ENCODE measurements at places on chromosomes 5 and 9.

GRCh38 chr5:122673343-122673742, 101.5 kb upstream of the SNX2 start:
- DNase-seq = no peak

GRCh38 chr9:16119261-16120230, 566.7 kb downstream of the CCDC171 start:
- no peak for DNase-seq

DNA sequence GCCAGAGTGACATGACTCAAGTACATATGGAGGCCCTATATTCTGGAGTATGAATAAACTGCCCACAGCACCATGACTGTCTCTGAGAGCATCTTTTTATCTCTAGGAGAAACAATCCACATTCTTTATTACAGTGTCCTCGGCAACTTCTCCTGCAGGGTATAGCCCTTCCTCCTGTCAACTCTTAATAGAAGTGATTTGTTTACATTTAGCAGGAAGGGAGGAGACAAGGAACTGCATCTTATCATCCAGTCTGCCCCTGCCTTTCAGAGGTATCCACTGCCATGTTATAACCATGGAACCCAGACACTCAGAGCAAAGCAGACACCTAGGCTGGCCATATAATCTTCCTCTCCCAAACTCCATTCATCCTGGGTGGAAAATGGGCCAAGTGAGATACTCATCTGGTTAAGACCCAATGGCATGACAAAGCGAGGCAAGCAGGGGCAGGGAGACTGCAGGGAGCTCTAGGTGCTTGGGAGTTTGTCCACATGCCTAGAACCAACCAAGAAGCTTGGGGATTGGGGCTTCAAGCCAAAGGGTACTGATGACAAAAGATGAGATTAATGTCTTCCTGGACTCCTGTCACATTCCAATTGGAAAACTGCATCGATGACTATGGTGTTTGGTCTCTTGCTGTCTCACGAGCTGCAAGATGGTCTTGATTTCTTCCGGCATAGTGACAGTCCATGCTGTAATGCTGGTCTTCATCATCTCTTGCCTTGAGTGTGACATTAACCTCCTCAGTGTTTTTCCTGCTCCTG, 620.5 kb upstream of the KLF4 start:
- DNase-seq = no peak

- DNase-seq = no peak
These were observed 35.5 kb downstream of the PIP5K1B start for GRCh38 chr9:68740561-68740960.

- DNase-seq = no peak
These were observed 185.6 kb downstream of the TRPM3 start for GRCh38 chr9:70935856-70936255.

DNA sequence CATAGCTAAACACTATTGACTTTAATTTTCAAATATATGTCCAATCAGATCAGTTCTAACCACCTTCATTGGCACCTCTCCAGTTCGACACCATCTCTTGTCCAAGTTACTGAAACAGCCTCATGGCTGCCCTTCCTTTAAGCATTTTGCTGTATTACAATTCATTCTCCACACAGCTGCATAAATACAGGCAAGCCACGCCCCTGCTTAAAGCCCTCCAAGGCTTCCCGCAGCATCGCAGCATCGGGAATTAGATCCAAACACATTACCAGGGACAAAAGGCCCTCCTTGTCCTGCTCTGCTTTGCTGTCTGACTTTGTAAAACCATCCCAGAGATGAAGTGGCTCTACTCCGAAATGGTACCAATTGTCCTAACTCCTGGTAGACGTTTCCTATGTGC, 75.1 kb upstream of the RAI14 start:
- no peak for DNase-seq

GRCh38 chr5:115657881-115658233, 32.0 kb upstream of the TMED7 start:
- no peak for DNase-seq

GRCh38 chr5:316210-317085, 5.1 kb upstream of the AHRR start:
- no peak for DNase-seq

DNA sequence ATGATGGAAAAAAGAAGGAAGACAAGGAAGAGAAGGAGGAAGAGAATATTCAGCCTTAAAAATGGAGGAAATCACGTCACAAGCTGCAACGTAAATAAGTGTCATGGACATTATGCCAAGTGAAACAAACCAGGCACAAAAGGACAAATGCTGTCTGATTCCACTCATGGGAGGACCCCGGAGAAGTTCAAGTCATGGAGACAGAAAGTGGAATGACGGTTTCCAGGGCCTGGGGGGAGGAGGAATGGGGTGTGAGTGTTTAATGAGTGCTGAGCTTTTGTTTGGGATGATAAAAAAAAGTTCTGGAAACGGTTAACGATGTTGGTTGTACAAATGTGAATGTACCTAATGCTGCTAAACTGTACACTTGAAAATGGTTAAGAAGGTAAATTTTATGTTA, 439.5 kb downstream of the GADD45G start:
- no peak for DNase-seq

DNA sequence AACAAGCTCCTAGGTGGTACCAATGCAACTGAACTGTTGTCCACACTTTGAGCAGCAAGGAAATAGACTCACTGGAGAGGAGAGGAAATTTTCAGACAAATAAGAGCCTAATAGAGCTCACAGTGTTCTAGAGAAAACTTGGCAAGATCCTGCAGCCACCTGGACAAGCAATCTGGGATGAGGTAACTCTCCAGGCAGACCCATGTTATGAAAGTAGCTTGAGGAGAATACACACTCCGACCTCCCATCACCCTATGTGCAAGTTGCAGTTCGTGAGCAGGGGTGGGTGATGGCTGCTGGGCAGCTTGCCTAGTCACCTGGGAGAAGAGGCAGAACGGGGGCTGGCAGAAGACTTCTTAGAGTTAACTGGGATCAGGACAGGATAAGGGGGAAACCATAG, 102.2 kb downstream of the KLF4 start:
- no peak for DNase-seq

DNA sequence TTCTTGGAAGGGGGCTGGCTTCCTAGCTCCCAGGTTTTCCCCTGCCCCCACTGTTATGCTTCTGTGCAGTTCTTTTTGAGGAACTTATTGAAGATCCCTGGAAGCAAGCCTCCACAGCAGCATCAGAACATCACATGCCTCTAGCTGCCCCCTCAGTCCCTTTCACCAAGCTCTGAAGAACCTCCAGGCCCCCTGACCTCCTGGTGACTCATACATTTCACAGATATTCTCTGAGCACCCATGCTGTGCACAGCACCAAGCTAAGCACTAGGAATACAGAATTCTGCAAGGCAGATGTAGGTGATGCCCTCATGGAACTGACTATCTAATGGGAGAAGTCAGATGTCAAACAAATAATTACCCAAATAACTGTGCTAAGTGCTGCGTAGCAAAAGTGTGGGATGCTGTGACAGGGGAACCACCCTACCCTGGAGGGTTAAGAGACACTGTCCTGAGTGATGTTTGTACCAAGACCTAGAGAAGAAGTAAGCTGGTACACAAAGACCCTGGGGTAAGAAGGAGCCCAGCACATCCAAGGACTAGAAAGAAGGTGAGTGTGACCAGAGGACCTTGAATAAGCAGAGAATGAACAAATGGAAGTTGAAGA, 213.7 kb upstream of the NR4A3 start:
- DNase-seq = no peak

- no peak for DNase-seq
These were observed 65.8 kb upstream of the PLPP6 start for GRCh38 chr9:4596165-4596922.

GRCh38 chr5:579746-580366, 32.3 kb upstream of the CEP72 start:
- no peak for DNase-seq
